Pancreas (tissue), 10 donors: ENCODE measurements at places on chromosomes 1 and 21. TPM values are rescaled to one million over a fixed set of nuclear protein-coding genes. Genes with fewer than 3 reads are reported as not detected.

DNA sequence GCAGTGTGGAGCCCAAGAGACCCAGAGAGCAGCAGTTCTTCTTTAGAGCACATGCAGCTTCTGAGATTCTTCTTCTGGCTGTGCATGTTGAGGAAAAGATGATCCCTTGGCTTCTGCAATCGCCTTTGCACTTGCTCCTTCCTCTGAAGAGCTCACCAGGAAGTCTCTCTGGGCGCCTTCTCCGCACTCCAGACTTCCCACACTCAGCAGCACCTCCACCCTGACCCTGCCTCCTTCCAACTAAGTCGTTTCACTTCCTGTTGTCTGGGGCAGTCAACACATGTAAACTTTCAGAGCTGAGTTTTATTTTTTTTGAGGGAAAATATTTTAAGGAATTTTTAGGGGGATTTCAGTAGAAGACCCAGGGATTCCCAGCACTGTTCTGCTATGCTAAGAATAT, 73.4 kb upstream of the F3 start:
- no peak for DNase-seq

DNA sequence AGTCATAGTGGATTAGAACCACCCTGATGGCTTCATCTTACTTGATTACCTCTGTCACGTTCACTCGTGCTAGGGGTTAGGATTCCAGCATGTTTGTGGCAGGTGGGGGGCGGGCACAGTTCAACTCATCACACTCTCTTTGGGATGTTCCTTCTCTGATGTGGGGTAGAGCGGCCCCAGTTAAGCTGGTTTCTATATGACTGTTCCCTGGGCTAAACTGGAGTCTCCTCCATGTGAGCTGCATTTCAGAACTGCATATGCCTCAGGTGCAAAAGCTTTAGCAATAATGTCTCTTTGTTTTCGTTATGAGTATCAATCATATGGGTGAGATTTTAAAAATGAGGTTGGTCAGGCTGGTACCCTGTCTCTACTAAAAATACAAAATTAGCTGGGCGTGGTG, 393.2 kb downstream of the RPS6KC1 start:
- no peak for DNase-seq

The KCNJ10 gene
- total RNA-seq = not detected

The PFKL gene
- total RNA-seq = 67.9 TPM

The LCE1B gene
- total RNA-seq = not detected
